SJSA1 (cell line): ENCODE measurements at places on chromosomes 5 and 9.
A peak's percentile ranks its signal among the peaks of the same experiment; 100 is the strongest.

GRCh38 chr5:40268088-40268487 is 411.6 kb upstream of the PTGER4 start:
- no peak for DNase-seq

DNA sequence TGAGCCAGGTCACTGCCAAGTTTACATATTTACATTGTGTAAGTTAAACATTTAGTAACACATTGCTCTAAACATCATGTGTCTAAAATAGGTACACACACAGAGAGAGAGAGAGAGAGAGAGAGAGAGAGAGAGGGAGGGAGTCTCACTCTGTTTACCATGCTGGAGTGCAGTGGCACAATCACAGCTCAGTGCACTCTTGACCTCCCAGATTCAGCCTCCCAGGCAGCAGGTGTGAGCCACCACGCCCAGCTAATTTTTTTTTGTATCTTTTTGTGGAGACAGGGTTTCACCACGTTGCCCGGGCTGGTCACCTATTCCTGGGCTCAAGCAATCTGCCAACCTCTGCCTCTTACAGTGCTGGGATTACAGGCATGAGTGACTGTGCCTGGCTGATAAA is 1045.3 kb downstream of the TLE1 start:
- no peak for DNase-seq

- DNase-seq = no peak
Measured at GRCh38 chr9:85740787-85741094, 1.0 kb downstream of the AGTPBP1 start.

DNA sequence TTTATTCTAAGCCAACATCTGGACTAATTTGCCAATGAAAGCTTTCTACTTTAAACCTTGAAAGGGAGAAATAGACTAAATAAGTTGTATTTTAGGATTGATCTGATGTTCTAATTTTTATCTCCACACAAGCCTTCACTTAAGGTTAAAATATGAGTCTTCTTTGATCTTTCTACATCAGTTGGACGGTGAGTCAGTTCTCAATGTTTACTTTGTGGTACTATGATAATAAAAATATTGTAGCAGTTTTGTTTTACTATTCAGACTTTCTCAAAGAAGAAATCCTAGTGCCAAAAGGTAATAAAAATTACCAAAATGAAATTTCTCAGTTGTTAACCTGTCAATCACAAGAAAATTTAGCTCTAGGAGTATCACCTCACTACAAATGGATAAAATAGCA is 203.5 kb upstream of the RGMB start:
- peak; percentile 42 for DNase-seq

- no peak for DNase-seq
Measured at GRCh38 chr9:128208946-128209669, 5.9 kb downstream of the DNM1 start.

DNA sequence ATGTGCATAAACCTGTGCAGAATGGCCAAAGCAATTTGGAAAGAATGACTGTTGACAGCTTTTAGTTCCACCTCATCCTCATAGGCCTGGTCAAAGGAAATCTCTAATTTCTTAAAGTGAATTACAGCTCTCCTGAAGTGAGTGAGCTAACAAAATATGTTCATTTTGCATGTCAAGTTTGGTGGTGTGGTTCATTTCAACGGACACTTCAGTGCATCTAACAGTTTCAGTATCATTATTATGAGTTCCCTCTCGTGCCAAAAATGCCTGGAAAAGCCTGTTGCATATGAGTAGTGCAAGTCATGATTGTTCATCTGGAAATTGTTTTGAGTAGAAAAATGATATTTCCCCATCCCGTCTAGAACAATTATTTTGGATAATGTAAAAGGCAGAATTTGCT is 53.2 kb upstream of the HMHB1 start:
- DNase-seq = no peak

DNA sequence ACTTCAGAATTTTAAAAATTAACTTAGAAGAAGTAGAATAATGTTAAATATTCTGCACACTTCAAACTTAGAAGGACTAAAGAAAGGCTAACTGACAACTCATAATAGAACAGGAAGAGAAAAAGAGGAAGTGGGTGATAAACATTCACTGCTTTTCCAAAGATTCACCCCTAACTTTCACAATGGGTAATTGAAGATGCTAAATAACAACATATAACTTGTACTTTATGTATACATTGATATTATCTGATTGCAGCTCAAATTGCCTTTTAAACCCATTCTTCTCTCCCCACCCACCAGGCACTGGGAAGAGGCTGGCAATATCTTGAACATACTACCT is 376.6 kb downstream of the EFNA5 start:
- no peak for DNase-seq

GRCh38 chr9:106557996-106558667 is 304.8 kb upstream of the ZNF462 start:
- no peak for DNase-seq

DNA sequence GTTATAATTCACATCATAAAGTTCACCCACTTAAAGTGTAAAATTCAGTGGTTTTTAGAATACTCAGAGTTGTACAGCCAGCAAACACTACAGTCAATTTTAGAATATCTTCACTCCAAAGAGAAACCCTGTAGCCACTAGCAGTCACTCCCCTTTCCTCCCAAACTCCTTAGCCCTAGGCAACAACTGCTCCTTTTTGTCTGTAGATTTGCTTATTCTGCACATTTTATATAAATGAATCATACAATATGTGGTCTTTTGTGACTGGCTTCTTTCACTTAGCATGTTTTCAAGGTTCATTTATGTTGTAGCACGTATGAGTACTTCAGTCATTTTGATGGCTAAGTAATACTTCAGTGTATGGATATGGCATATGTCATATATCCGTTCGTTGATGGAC is 38.7 kb downstream of the TGFBR1 start:
- DNase-seq = no peak

DNA sequence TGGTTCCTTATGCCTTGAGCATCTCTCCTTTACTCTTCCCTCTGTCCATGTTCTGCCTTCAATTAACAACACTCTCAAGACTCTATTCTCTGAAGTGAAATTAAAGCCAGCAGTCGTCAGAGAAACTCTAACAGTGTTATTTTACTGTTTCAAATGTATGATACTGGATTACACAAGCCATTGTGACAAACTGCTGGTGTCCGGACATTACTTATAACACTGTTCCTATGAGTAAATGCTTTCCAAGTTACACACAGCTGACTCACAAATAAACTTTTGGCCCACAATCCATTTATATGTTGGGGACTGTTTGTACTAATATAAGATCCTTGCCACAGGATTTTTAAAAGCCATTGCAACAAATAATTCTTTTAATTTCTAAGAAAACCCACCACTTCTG is 63.2 kb upstream of the GHR start:
- DNase-seq = peak; percentile 8

GRCh38 chr5:90983711-90984124 is 399.4 kb downstream of the ARRDC3 start:
- DNase-seq = no peak

- no peak for DNase-seq
Measured at GRCh38 chr9:68949271-68950000, 64.5 kb downstream of the PRKACG start.
